Right renal cortex interstitium (tissue), 3 donors: ENCODE measurements at places on chromosomes 5 and 9. TPM values are rescaled to one million over a fixed set of nuclear protein-coding genes. Genes with fewer than 3 reads are reported as not detected.

Gene NFX1
- 35.3 TPM for polyA plus RNA-seq

- DNase-seq, result no peak
Observed at GRCh38 chr9:101592788-101593187, 2.0 kb downstream of the PPP3R2 start.

Gene ARID3C
- polyA plus RNA-seq, result not detected

- no peak for DNase-seq
Observed at GRCh38 chr5:141683596-141684141, 1.6 kb upstream of the ARAP3 start.

Gene KIAA0825
- 4.3 TPM for polyA plus RNA-seq

- DNase-seq, result no peak
Observed at GRCh38 chr5:66894480-66895240, 298.5 kb downstream of the MAST4 start.

DNA sequence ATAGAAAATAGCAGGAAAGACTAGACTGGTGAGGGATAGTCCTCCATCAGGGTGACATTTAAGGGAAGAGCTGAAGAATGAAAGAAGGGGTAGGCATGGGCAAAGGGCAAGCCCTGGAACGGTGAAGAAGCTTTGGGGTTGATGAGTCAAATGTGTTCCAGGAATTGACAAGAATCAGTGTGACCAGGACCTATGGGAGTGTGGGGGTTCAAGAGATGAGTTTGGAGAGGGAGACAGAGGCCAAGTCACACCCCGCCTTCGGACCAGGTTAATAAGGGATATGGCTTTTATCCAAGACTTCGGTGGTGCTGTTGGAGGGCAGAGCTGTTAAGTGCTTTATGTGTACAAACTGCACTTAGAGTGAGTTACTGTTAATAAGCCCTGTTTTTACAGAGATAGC, 920 bp downstream of the PMPCA start:
- no peak for DNase-seq

DNA sequence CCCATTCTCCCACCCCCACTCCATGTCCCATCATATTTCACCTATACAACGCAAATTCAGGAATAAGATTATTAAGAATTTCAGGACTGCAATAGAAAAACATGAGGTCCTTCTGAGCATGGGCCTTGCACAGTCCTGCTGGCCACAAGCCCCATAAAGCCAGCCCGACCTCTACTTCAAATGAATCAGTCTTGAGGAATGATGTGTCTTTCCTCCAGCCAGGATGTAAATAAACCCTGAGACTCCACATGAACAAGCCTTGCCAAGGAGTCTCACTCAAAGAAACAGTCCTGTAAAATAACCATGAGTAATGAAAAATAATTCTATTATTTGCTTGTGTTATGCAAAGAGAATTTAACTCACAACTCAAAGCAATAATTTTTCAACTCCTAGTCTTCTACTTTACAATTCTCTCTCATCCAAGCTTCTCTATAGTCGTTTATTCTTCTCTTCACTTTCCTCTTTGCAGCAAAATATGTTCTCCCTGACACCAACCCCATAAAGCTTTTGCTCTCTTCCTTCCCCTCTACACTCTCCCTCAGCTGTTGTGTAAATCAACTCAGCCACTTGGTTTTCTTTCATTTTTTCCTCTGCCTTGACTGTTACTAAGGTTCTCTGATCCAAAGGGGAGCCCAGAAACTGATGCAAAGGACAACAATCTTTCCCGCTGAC, 140.1 kb upstream of the MOCS2 start:
- DNase-seq, result no peak

GRCh38 chr5:76457674-76458485, 54.8 kb downstream of the IQGAP2 start:
- DNase-seq, result no peak

GRCh38 chr5:177489119-177489716, 8.2 kb downstream of the PDLIM7 start:
- DNase-seq, result no peak

Gene C9
- polyA plus RNA-seq, result 0.25 TPM

- DNase-seq, result no peak
Observed at GRCh38 chr9:134594078-134594941, 47.3 kb upstream of the COL5A1 start.

DNA sequence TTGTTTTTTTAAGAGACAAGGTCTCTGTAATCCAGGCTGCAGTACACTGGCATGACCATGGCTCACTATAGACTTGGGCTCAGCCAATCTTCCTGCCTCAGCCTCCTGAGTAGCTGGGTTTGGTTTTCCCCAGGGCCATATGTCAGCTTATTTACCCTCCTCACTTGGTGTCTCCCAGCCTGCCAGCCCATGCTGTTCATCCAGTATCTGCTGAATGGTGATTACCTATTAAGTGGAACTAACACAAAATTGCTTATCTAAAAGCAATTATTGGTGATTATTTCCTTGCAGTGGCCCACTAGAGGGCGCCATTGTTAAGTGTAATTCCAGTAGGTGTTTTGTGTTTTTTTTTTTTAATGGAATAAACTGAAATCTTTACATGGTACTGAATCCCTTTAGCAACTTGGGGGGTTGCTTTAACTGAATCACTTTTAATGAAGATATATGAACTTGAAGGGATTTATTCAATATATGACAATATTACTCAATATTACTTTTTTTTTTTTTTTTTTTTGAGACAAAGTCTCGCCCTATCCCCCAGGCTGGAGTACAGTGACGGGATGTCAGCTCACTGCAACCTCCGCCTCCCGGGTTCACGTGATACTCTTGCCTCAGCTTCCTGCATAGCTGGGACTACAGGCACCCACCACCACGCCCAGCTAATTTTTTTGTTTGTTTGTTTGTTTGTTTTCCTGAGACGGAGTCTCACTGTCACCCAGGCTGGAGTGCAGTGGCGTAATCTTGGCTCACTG, 13.8 kb downstream of the EXOSC2 start:
- DNase-seq, result no peak

Gene FGF10
- polyA plus RNA-seq, result 7.5 TPM

Gene CRB2
- 25.2 TPM for polyA plus RNA-seq

DNA sequence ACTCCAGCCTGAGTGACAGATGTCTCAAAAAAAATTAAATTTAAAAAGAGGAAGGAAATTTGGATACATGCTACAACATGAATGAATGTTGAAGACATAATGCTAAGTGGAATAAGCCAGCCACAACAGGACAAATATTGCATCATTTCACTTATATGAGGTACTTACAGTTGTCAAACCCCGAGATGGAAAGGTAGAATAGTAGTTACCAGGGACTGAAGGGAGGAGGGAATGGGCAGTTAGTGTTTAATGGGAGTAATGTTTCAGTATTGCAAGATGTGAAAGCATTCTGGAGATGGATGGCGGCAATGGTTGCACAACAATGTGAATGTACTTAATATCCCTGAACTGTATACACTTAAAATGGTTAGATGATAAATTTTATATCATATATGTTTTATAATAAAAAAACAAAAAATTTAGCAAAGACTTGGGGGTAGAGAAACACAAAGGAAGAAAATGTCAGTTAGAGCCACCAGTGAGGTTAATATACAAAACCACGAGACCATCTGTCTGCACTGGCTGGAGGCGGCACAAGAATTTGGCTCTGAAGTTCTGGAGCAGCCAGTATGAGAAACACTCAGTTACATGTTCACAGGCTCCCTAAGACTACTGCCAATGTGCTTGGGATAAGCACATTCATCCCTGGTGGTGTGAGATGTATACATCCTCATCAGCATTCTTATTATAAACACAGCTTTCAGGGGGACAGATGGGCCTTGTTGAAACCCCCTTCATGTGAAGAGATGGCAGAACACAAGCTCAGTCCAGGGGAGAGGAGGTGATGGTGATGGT, 37.0 kb upstream of the RPS23 start:
- DNase-seq, result no peak

GRCh38 chr9:6757132-6757455, 679 bp upstream of the KDM4C start:
- peak; percentile 72 for DNase-seq

DNA sequence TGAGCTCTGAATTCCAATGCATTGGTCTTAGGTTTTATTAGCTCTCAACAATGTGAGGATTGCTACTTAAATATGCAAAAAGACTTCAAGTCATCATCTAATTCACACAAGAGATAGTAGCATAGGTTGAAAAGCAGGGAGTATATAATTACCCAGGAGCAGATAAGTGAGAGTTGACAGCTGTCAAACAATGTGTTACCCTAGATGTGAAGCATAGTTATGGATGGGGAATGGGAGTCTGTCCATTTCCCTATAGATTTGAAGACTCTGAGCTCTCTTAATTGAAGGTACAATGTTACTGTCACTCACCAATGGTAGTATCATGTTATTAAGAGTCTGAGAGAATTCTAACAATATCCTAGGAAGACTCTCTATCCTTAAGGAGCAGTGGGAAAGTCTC, 160.7 kb downstream of the KCTD16 start:
- no peak for DNase-seq

Gene C5orf52
- polyA plus RNA-seq, result not detected

GRCh38 chr5:159190170-159190569, 19.2 kb downstream of the RNF145 start:
- no peak for DNase-seq
